ENCODE measurements at places on chromosomes 13 and 19. TPM values are rescaled to one million over a fixed set of nuclear protein-coding genes. Genes with fewer than 3 reads are reported as not detected.

- DNase-seq: peak; percentile 38
These were observed 159.1 kb downstream of the DLEU7 start for GRCh38 chr13:50684366-50684765.

DNA sequence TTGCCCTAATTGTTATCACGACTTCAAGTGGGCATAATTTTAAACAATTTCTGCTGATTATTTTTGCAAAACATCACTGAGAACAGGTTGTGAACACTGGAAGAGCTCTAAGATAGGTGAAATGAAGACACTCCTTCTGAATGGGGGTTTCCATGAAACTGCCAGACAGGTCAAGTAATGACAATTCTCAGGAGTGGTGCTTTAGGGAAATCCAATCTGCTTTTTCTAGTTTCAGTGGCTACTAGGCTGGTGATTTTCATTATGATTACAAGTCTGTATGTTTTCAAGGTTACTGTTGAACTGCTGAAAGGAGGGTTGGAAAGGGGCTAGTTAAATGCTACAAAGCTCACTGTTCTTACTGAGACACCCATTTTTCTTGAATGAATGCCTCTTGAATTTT lies 1724.2 kb downstream of the PCDH9 start:
- DNase-seq: no peak

DNA sequence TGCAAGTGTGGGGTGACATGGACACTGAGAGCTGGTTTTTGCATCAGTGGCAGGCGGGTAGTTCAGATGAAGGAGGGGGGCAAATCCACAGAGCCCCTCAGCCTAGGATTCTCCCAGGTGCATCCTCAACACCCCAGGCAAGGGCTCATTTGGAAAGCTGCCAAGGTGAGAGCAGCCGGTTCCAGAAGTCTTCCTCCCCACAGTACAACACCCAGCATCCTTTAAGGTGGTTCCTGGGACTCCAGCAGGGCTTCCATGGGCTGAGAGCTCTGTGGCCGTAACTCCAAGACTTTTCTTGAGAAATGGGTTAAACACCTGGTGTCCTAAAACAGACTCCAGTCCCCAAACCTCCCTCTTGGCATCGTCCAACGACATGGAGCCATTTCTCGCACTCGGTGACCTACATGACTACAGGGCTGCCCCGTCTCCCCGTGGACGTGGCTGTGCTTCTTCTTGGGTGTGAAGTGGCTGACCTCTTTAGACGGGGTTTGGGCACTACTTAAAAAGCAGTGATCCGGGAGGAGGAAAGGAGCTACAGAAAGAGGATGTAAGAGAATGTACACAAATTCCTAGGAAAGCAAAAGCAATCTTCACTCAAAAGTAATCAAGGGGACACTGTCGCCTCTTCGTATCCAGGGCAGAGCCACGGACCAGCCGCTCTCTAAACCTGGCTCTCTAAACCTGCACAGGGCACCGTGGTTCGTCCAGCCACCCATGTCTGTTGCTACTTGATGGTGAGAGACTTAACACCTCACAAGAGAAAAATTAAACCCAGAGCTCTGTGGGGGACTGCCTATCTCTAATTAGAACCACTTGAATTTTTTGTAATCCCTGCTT lies 25.5 kb downstream of the RANBP3 start:
- DNase-seq: no peak

- no peak for DNase-seq
These were observed 151.3 kb downstream of the MYO16 start for GRCh38 chr13:108780706-108781105.

GRCh38 chr13:62433660-62434059 lies 1018.0 kb upstream of the PCDH20 start:
- no peak for DNase-seq

GRCh38 chr19:9917321-9917720 lies 19.0 kb downstream of the OLFM2 start:
- peak; percentile 26 for DNase-seq

DNA sequence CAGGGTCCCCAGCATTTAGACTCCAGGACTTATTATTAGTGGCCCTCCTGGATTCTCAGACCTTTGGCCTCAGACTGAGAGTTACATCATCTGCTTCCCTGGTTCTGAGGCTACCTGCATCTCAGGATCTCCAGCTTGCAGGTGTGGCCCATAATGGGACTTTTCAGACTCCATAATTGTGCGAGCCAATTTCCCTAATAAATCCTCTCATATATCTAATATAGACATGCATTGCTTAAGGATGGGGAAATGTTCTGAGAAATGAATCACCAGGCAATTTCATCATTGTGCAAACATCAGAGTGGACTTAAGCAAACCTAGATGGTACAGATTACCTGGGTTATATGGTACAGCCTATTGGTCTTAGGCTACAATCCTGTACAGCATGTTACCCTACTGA lies 116.5 kb upstream of the FBXL3 start:
- DNase-seq: peak; percentile 16

- peak; percentile 61 for DNase-seq
These were observed 2.0 kb upstream of the LENG9 start for GRCh38 chr19:54465426-54466109.

- DNase-seq: peak; percentile 75
These were observed 218.7 kb downstream of the KCTD12 start for GRCh38 chr13:76667551-76667950.

- DNase-seq: peak; percentile 88
These were observed 362.6 kb downstream of the KLF5 start for GRCh38 chr13:73421310-73421912.

LILRB5 gene
- total RNA-seq: 3.1 TPM

COG3 gene
- total RNA-seq: 442 TPM

- no peak for DNase-seq
These were observed 15.7 kb downstream of the CCDC124 start for GRCh38 chr19:17948514-17948900.

CCDC169 gene
- total RNA-seq: not detected

DNA sequence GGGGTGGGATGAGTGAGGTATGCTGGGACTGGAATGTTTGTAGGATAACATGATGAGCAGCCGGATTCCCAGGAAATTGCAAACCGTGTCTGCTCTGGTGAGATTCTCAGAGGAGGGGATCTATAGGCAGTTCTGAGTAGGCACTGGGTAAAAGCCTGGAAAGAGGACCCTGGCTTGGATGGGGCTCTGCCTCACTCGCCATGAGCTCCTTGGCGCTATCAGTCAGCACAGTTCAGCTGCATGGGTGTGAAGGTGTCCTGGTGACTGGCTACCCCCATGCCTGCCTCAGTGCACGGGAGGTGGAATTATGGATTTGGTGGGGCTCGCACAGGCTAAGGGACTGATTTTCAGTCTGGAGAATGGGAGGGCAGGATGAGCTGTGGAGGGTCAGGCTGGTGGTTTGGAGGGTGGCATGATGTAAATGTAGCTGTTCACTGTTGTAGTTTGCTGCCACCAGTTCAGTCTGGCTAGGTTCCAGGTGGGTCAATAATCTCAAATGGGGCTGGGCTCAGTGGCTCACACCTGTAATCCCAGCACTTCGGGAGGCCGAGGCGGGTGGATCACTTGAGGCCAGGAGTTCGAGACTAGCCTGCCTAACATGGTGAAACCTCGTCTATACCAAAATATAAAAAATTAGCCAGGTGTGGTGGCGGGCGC lies 9.2 kb upstream of the ZNF627 start:
- no peak for DNase-seq

SMAD9 gene
- 12.2 TPM for total RNA-seq

- no peak for DNase-seq
These were observed 282.9 kb downstream of the SLITRK5 start for GRCh38 chr13:87954091-87954490.

C19orf33 gene
- total RNA-seq: 33.5 TPM

DAPK3 gene
- total RNA-seq: 68.8 TPM

LHB gene
- total RNA-seq: 8.4 TPM

DNA sequence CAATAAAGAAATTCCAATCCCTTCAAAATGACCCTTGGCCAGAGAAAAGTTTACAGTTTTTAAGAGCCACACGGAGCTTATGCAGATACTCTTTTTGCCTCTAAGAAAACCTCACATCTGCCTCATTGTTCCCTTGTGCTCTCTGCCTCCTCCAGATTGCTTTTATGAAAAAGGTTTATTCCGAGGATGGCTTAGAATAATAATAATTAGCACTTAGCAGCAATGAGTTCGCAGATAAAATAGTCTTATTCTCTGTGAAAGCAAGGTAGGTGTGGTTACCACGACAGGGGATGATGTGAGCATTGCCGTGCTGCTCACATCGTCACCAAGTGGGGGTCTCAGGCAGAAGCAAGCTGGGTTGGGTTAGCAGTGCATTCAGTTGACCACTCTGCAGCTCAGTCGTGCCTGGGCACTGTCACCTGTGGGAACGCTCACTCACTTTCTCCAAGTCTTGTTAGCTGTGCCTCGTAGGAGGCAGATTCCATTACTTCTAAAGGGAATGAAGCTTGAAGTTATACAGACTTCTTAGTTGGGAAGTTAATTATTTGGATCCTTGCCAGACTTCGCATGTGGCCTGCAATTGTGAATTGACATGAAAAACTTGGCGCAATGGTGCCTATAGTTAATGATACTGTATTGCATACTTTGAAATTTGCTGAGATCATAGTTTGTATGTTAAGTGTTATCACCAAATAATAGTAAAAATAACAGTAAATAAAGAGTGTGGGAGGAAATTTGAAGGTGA lies 157.2 kb downstream of the MYO16 start:
- no peak for DNase-seq

DNA sequence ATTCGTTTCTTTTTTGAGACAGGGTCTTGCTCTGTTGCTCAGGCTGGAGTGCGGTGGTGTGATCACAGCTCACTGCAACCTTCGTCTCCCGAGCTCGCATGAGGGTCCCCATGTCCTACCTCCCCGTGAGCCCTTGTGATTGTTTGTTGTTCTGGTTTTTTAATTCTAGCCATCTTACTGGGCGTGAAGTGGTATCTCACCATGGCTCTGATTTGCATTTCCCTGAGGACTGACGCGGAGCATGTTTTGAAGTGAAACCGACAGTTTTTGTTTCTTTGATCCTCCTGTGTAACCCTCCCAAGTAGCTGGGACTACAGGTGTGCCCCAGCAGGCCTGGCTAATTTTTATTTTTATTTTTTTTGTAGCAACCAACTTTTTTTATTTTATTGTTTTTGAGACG lies 21.7 kb downstream of the GNG7 start:
- DNase-seq: no peak

FCGBP gene
- total RNA-seq: 529 TPM

TEX101 gene
- not detected for total RNA-seq

GRCh38 chr13:37263871-37264270 lies 158.4 kb upstream of the CSNK1A1L start:
- DNase-seq: no peak

DNA sequence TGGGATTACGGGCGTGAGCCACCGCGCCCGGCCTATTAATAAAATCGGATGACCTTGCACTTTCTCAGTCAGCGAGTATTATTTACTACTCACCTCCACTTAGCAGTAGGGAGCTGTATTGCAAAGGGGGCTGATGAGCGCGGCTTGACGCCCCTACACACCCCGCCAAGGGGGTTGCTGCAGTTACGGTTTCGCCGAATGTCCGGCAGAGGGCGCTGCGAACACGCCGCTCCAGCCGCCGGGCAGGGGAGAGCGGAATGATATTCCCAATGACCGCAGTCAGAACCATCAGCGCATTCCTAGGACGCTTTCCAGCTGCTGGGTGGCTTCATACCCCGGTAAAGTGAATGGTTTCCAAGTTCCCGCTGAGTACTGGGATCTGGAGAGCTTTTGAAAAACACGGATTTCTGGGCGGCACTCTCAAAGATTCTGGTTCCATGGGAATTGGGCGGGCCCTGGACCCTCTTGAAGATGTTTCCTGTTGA lies 30.0 kb upstream of the TPT1 start:
- DNase-seq: peak; percentile 88

RASGRP4 gene
- not detected for total RNA-seq

DNA sequence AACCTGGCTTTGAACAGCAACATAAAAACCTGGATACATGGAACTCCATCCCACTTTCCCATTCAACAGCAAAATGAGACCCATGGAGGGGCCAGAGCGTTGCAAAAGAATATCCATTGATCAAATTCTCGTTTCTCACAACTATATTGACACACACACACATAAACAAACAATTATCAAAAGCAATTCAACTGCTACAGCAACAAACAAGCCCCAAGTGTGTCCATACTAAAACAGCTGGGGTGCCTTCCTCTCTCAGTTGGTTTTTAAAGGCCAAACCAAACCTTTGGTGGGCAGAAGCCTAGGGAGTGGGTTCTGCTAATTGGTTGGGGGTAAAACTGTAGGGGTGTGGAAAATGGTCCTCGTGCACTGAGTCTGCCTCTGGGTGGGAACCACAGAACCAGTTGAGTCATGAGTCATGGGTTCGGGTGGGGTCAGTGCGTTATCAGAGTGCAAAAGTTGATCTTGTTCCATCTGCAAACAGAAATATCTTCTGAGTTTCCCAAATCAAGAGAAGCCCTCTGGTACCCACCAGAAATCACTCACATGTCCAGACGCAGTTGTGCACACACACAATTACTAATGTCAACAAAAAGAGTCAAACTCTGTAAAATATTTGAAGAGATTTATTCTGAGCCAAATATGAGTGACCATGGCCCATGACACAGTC lies 18.5 kb downstream of the GPR42 start:
- DNase-seq: peak; percentile 36

ZNF470 gene
- total RNA-seq: 5.4 TPM

DNA sequence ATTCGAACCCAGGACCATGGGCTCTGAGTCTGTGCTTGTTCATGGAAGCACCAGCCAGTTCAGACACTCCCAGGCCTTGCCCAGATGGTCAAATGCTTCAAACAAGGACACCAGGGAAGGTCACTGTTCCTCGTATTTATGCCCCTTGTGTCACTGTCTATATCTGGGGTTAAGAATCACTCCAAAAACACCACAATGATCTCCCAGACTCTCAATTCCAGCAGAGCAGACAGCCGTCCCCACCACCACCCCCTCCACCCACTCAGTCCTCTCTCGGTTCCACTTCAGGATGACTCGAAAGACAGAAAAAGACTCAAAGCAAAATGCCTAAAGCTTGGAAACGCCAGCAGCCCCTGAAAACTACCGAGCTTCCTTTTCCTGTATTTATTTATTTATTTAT lies 79.0 kb downstream of the INSR start:
- DNase-seq: no peak

GRCh38 chr19:7652061-7652641 lies 15.2 kb downstream of the STXBP2 start:
- DNase-seq: peak; percentile 91

SOX1 gene
- not detected for total RNA-seq

ZNF57 gene
- total RNA-seq: 15.6 TPM

GRCh38 chr19:35135389-35135909 lies 590 bp upstream of the LGI4 start:
- peak; percentile 96 for DNase-seq

PEG3 gene
- total RNA-seq: 38.2 TPM

GRCh38 chr19:2627319-2627829 lies 75.1 kb downstream of the GNG7 start:
- peak; percentile 87 for DNase-seq

GRCh38 chr19:45200568-45200967 lies 22.0 kb downstream of the BLOC1S3 start:
- peak; percentile 70 for DNase-seq

MUC16 gene
- 0.45 TPM for total RNA-seq

GRCh38 chr13:31038834-31039552 lies 106.5 kb downstream of the TEX26 start:
- no peak for DNase-seq

CABP5 gene
- not detected for total RNA-seq

- DNase-seq: no peak
These were observed 601 bp downstream of the SLC46A3 start for GRCh38 chr13:28718196-28718542.

MEIS3 gene
- 10.5 TPM for total RNA-seq

WBP4 gene
- total RNA-seq: 18.9 TPM
